Naive thymus-derived CD8-positive, alpha-beta T cell (primary cell): ENCODE measurements at places on chromosomes 2 and 18.

- H3K4me3 ChIP-seq = no peak overlapping the region
- no peak overlapping the region for H3K27ac ChIP-seq
- H3K4me1 ChIP-seq = peaks cover 8% of the 10 kb centered on the region
- peaks cover 6% of the 10 kb centered on the region for H3K27me3 ChIP-seq
- no peak for DNase-seq
- H3K36me3 ChIP-seq = no peaks in the 10 kb centered on the region
Measured at GRCh38 chr18:48226401-48226800, 182.8 kb downstream of the ZBTB7C start.

GRCh38 chr2:206472094-206472493 is 28.8 kb downstream of the ADAM23 start:
- H3K27me3 ChIP-seq = peaks cover 4% of the 10 kb centered on the region
- H3K36me3 ChIP-seq = peaks cover 13% of the 10 kb centered on the region
- H3K4me1 ChIP-seq = no peaks in the 10 kb centered on the region
- H3K27ac ChIP-seq = no peak overlapping the region
- no peak overlapping the region for H3K4me3 ChIP-seq

DNA sequence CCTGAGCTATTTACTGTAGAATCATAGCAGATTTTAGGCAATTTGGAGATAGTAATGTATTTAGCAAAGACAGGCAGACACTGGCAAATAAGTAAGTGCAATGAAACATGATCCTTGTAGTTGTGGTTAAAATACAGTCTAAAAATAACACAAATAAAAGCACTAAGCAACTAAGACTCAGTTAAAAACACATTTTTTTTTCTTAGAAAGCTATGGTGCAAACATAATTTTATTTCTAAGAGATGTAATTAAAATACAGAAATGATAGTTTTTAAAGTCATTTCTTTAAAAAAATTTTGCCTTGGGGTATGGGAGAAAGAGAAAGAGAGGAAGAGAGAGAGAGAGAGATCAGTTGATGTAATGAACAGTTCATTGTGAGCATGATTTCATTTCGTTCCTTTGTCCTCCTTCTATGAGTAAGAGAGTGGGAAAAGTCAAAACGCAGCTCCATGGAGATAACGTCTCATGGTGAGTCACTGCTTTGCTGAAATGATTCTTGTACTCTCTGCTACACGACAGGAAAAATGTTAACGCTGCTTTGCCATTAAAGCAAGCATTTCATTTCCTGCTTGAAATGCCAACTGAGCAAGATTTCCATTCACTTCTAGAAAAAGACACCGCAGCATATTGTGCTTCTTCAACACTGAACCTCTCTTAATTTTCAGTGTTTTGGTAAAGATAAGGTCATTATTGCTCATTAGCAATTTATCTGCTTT is 61.3 kb upstream of the PGAP1 start:
- H3K36me3 ChIP-seq = peaks cover 70% of the 10 kb centered on the region
- no peak overlapping the region for H3K4me3 ChIP-seq
- H3K27ac ChIP-seq = peak overlapping the region; percentile 71
- H3K4me1 ChIP-seq = peaks cover 39% of the 10 kb centered on the region
- H3K27me3 ChIP-seq = no peaks in the 10 kb centered on the region
- DNase-seq = no peak

- H3K27me3 ChIP-seq = peaks cover 12% of the 10 kb centered on the region
- no peaks in the 10 kb centered on the region for H3K4me1 ChIP-seq
- H3K27ac ChIP-seq = no peak overlapping the region
Measured at GRCh38 chr2:173347305-173348168, 7.1 kb upstream of the CDCA7 start.

- no peak overlapping the region for H3K27ac ChIP-seq
- H3K4me3 ChIP-seq = no peak overlapping the region
- no peak for DNase-seq
- H3K27me3 ChIP-seq = no peaks in the 10 kb centered on the region
- no peaks in the 10 kb centered on the region for H3K4me1 ChIP-seq
Measured at GRCh38 chr2:99425022-99425421, 64.8 kb downstream of the REV1 start.

DNA sequence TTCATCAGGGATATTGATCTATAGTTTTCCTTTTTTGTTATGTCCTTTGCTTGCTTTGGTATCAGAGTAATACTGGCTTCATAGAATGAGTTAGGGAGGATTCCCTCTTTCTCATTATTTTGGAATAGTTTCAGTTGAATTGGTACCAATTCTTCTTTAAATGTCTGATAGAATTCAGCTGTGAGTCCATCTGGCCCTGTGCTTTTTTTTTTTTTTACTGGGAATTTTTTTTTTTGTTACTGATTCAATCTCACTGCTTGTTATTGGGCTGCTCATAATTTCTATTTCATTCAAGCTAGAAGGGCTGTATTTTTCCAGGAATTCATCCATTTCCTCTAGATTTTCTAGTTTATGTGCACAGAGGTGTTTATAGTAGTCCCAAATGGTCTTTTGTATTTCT is 103.9 kb downstream of the RND3 start:
- no peaks in the 10 kb centered on the region for H3K27me3 ChIP-seq
- no peak overlapping the region for H3K27ac ChIP-seq
- DNase-seq = no peak
- no peak overlapping the region for H3K4me3 ChIP-seq
- no peaks in the 10 kb centered on the region for H3K4me1 ChIP-seq

- H3K27ac ChIP-seq = no peak overlapping the region
- H3K36me3 ChIP-seq = no peaks in the 10 kb centered on the region
- peaks cover 13% of the 10 kb centered on the region for H3K27me3 ChIP-seq
- H3K4me1 ChIP-seq = no peaks in the 10 kb centered on the region
- no peak for DNase-seq
- H3K4me3 ChIP-seq = no peak overlapping the region
Measured at GRCh38 chr2:15763822-15764682, 172.4 kb downstream of the DDX1 start.
